ENCODE measurements at places on chromosomes 2 and 18.

DNA sequence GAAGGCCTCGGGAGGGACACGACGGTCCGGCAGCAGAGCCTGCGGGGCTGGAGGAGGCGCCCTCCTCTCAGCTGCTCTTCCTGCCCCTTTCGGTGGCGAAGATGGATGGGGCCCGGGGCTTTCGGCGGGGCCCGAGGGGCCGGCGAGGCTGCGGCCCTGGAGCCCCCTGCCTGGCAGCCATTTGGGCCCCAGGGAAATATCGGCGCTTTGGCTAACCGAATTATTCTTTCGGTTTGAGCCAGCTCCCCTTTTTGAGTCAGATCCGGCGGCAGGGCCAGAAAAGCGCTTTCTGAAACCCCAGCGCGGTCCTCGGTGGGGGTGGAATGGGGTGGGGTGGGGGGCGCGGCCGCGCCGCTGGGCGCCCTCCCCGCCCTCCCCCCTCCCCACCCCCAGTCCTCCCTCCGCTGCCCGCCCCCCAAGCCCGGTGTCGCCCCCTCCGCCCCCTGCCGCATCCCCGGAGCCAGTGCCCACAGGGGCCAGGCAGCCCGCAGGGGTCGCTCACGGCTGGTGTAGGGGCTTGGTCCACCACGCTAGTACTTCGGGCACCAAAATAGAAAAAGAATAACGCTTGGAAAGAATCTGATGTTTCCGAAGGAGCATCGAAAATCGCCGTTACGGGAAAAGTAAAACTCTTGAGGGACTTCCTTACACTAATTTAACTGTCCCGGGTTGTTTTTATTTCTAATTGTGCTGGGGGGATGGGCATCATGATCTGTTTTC lies 9.1 kb upstream of the ARID5A start:
- no peak for DNase-seq

DNA sequence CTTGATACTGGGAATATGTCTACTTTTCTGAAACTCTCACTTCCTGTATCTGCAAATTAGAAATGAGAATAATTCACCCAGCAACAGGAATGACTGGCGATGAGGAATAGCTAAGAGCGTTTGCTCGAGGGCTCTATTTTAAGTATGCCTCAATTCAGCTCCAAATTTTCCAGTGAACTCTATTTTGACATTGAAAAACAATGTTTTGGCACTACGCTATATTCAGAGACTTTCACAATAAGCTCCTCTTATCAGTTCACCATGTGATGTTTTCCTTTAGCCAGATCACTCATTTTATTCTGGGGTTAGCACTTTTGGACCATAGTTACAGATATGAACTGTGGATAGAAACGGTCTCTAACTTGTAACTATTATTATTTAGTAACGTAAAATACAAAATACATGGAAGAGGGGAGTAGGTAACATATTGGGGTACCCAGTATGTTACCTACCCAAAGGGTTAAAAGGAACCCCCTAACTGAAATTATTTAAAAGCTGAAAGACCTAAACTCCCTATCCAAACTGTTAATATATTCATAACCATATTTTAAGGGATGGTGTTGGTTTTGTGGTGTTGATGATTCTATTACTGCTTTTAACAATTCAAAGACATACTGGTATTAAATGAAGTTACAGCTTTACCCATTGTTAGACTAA lies 28.1 kb downstream of the SLC40A1 start:
- no peak for DNase-seq

GRCh38 chr2:118791483-118791882 lies 56.0 kb downstream of the EN1 start:
- no peak for DNase-seq

DNA sequence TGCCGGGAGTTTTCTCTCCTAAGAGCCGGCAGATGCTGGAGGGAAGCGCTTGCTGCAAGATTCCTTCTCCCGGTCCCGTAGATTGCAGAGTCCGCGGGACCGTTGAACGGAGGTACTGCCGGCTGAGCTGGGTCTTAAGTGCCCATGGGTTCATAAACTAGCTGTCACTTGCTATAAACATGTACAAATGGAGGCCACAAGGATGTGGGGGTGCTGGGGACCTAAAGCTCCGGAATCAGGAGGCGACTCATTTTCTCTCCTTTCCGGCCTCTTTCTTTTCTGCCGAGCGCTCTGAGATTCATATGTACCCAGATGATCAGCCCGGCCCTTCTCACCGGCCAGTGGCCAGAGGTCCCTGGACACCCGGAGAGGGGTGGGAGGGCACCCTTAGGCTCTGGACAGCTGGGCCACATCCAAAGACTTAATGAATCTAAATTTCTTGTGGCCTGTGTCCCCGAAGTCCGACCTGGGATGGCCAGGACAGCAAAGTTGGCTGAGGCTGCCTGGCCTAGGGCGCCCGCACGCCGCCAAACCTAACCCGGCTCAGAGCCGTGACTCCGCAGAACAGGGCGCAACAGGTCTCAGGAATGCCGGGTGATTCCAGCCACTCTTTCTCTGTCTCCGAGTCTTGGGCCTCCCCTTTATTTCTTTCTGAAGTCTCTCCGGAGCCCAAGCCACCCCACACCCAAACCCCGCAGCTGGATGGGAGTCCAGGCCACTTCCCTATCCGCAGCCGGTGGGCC lies 2.4 kb upstream of the PAX3 start:
- DNase-seq: no peak

GRCh38 chr18:10893196-10893595 lies 256.2 kb downstream of the PIEZO2 start:
- no peak for DNase-seq
